Fibroblast of the aortic adventitia (primary cell): ENCODE measurements at places on chromosomes 4 and X.
A peak's percentile ranks its signal among the peaks of the same experiment; 100 is the strongest.

GRCh38 chr4:33316033-33316432 is 2595.9 kb downstream of the PCDH7 start:
- DNase-seq: peak; percentile 40

GRCh38 chr4:128840711-128841318 is 31.3 kb downstream of the JADE1 start:
- no peak for DNase-seq

DNA sequence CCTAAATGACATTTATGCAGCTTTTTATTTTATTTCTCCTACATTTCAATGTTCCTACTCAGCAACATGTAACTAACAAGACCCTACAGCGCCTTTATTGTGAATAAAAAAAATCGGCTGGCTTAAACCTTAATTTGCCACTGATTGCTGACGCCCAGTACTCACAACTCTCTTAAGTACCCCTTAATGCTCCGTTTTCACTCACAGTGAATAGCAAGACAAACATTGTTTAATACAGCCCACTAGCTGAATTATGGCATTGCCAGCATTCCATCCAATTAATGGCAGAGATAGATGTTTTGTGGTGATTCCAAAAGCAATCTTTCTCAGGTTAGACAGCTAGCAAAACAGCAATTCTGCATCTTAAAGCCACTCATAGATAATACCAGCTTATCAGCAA is 61.1 kb downstream of the PPARGC1A start:
- no peak for DNase-seq

DNA sequence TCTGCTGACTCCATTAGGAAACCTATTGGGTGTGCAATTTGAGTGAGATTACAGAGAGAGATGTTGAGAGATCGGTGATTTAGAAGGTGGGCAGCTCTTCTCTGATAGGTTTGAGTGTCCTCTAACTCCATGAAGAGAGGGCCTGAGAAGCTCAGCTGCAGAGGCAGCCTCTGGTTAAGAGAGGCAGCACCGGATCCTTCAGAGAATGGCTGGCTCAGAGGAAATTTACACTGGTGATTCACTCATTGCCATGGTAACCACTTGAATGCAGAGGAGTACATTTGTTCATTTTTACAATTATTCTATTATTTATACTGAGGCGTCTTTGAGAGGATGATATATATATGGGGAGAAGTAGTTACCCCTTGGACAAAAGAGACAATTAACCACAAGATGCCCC is 171.7 kb downstream of the PDGFRA start:
- DNase-seq: peak; percentile 75
